ENCODE measurements at places on chromosomes 16 and 17.
A peak's percentile ranks its signal among the peaks of the same experiment; 100 is the strongest.

- peak; percentile 43 for DNase-seq
These were observed 1.1 kb downstream of the CHRNE start for GRCh38 chr17:4901648-4902344.

- no peak for DNase-seq
These were observed 70.1 kb downstream of the ADAMTS18 start for GRCh38 chr16:77364770-77365169.

- no peak for DNase-seq
These were observed 6.3 kb downstream of the CHD3 start for GRCh38 chr17:7894866-7895265.

- DNase-seq: no peak
These were observed 104.7 kb upstream of the GSE1 start for GRCh38 chr16:85508388-85508787.

DNA sequence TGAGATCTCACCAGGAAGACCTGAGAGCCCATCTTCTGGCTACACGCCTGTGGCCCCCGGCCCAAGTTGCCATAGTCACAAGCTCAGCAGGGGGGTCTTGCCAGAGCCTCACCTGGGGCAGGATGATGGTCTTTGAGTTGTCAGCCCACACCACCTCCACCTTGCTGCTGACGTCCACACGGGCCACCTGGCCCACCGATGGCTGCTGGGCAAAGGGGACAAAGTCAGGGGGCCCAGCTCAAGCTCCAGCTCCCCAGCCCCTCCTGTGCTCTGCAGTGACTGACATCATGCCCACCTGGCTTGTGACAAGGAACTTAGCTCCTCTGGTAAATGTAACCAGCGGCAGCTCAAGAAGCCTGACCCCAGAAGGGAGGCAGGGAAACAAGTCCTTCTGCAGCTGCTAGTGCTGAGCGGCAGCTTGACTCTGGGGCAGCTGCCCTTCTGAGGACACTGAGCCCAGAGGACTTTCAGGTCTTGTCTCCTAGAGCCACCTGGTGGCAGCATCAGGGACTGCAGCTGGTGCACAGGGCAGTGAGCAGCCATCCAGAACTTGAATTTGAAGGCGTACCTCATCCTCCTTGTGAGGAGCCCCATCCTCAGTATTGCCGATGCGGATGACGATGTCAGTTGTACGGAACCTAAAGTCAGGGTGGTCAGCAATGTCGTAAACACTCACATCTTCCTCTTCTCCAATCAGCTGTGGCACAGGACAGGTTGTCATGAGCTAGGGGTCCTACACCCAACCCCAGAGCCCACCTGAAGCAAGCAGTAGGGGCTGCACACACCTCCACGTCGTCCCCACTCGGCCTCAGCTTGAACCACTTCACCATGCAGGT, 13.5 kb downstream of the SPHK1 start:
- DNase-seq: peak; percentile 89

DNA sequence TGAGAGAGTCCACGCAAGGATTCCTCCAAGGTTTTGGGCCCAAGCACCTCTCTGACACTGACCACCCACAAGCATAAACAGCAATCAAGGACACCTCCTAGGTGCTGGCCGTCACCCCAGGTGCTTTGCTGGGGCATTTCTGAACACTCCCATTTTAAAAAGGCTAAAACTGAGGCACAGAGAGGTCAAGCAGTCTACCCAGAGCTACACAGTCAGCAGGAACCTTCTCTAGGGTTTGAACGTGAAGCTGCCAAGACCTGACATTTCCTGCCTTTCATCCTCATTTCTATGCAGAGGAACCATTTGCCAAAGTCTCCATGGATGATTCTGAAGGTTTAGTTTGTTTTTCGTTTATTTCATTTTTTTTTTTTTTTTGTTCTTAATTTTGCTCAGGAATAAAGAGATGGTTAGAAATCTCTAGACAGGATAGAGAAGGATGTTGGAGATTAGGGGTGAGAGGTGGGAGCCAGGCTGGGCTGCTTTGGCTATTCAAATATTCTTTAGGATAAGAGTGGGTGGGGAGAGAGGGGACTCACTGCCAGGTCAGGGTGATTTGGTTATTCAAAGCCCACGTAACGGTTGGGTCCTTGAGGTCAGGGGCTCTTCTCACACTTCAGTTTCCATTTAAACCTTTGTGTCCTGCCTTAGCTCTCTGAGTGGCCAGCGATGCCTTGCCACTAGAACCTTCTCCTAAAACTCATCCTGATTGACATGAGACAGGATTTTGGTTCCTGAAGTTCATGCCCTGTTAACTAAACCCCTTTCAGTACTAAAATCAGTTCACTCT, 6.2 kb downstream of the PLCG2 start:
- no peak for DNase-seq

DNA sequence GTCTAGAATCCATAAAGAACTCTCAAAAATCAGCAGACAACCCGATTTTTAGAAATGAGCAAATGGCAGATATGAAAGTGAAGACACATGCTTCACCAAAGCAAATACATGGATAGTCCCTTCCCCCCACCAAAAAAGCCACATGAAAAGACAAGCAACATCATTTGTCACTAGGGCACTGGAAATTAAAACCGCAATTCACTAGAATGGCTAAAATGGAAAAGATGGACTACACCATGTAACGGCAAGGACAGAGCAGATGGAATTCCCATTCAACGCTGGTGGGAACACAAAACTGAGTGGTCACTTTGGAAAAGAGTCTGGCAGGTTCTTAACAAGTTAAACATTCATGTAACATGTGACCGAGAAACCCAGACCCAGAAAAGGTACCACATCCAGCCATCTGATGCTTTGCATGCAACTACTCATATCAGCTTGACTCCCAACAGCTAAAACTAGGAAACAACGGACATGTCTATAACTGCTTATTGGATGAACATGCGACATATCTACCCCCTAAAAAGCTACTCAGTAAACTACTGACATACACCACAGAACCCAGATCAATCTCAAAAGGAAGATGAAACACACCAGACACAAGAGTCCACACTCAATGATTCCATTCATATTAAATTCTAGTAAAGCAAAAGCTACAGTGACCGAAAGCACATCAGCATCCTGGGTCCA, 132.6 kb downstream of the ZNF778 start:
- DNase-seq: no peak

DNA sequence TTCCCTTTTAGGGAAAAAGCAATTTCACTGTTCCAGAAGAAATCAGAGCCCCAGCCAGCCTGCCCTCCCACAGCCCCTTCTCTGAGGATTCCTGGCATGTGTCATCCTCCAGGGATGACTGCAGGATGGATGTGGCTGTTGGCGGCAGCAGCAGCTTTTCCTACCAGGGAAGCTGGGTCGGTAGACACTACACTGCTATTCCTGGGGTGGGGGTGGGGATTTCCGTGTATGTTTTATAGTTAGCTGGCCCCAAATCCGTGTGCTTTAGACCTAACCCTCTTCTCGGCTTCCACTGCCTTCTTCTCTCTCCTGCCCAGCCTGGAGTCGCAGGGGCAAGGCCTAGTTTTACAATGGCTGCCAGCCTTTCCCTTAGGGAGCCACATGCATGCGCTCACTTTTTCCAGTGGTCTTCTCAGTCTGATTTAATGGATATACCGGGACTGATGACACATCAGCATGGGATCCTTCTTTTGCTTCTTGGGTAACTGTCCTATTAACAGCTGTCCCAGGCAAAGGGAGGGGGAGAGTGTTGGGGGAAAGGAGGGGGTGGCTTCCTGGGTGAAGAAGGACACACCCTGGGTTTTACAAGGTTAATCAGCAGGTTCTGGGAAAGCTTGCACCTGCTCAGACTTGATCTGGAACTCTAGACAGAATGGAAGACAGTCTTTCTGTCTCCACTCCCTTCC, 2.7 kb upstream of the NFE2L1 start:
- DNase-seq: no peak

DNA sequence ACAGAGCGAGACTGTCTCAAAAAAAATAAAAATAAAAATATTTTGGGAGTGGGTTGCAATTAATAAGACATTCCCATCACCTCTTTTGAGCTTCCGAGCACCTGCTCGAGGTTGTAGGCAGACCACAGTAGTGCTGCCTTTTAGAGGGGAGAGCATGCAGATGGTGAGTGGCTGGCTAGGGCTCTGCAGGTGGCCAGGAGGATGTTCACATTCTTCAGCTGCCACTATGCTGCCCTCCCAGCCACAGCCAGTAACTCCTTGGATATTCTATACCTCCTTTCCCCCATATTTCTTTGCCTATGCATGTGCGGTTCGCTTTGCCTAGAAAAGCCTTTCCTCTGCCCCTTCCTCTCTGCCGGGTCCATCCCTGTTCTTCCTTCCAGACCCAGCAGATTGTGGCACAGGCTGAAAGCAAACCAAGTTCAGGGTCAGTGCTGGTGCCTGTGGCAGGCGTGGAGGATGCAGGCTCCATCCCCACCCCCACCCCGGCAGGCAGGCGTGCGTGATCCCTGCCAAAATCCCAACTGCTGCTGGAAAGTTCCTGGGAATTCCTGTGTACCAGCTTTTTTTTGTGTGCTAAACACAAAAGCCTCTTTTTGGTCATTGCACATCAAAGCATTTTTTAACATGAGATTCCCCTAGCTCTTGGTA, 33.8 kb upstream of the CMIP start:
- no peak for DNase-seq

DNA sequence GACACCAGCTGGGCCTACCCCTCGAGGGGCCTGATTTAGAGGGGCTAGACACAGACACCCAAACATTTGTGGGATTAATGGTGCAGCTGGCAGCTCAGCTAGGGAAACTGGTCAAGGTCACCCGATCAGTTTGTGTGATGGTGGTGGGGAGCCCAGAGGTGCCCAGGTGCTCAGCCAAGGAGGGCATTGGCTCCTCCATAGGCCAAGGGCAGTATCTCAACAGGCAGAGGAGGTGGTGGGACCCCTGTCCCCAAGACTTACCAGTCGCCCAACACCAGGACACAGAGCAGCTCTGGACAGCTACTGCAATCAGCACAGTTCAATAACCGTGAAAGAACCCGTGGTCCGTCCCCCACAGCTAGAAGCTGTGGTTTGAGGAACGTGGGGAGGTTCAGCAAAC, 120.9 kb downstream of the C16orf78 start:
- no peak for DNase-seq

DNA sequence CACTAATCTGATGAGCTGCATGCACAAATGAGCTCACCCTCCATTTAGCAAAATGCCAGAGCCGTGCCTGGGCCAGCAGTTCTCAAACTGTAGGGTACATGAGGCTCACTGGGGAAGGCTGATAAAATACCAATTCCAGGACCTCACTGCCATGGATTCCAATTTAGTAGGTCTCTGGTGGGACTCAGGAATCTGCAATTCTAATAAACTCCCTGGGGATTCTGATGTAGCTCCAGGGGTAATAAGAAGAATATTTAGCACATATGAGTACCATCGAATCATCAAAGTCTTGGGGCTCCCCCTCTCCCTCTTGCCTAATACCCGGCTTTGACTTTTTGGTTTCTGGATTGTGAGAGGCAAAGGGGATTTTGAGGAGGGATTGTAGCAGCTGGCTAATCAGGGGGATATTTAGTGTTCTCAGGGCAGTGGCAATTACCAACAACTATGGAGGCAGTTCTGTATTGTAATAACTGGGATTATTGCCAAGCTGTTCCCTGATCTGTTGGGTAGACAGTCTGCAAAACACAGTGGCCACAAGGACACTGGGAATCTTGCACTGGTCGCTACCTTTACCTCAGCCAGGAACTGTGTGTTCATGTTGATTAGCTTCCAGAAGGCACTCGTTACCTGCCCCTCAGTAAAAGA, 140.4 kb downstream of the SHISA9 start:
- no peak for DNase-seq

- no peak for DNase-seq
These were observed 29.3 kb upstream of the ELAC2 start for GRCh38 chr17:13047011-13047606.

GRCh38 chr17:17648762-17649161, 32.5 kb upstream of the RAI1 start:
- DNase-seq: no peak

DNA sequence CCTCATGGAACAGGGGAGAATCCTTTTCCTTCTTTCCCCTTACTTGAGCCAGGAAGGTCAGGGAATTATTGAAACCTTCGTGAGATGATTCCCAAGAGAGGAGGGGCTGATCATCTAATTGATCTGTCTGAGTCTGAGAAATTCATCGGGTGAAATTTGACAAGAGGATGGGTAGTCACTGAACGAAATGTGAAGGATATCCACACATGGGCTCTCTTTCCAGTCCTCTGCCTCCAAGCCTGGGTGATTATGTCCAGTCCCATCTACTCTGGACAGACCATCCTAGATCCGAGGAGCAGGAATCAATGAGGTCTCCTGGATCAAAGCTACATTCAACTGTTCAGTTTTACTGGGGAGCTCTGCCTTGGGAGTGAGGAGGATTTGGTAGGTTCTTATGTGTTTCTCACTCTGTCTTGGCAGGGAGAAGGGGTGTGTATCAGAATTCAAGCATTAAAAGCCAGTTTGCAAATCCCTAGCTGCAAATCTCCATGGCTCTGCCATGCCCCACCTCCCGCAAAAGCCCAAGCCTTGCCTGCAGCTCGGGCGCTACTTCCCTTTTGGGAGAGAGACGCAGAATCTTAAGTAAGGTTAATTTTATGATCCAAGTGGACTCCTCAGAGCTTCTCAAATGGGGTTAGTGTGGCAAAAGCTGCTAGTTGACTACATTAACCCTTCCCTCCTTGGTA, 47.1 kb upstream of the TEKT3 start:
- no peak for DNase-seq

- peak; percentile 36 for DNase-seq
These were observed 32.1 kb downstream of the NDE1 start for GRCh38 chr16:15682105-15682570.

GRCh38 chr16:81142864-81143263, 46.7 kb upstream of the GCSH start:
- DNase-seq: no peak

DNA sequence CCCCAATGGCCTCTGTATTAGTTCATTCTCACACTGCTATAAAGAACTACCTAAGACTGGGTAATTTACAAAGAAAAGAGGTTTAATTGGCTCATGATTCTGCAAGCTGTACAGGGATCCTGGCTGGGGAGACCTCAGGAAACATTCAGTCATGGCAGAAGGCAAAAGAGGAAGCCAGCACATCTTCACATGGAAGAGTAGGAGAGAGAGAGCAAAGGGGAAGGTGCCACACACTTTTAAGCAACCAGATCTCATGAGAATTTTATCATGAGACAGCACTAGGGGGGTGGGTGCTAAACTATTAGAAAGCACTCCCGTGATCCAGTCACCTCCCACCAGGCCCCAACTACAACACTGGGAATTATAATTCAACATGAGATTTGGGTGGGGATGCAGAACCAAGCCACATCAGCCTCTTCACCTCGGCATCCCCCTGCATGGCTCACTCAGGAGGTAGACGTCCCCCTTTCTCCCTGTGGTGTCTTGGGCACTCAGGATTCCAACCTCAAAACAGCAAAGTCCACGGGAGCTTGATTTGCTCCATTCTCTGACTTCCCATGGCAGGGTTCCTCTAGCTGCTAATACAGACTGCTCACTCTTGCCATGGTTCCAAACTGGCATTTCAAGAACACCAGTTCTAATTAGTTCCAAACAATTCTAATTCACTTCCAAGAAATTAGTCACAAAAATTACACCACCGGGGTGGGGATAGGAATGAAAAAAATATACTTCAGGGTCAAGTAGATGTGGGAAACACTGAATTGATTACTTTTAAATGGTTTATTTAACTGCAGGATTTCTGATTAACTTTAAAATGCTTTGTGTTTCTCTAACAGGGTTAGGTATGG, 203.8 kb upstream of the HSBP1 start:
- DNase-seq: no peak

- no peak for DNase-seq
These were observed 5.8 kb downstream of the TOM1L2 start for GRCh38 chr17:17966399-17966798.

- DNase-seq: no peak
These were observed 34.1 kb downstream of the NME2 start for GRCh38 chr17:51200295-51200694.

All from midbrain (tissue), 1 donor.